ENCODE measurements at places on chromosomes 3 and 15. TPM values are rescaled to one million over a fixed set of nuclear protein-coding genes. Genes with fewer than 3 reads are reported as not detected.

CPEB1 gene
- total RNA-seq: 4.0 TPM

PDE8A gene
- total RNA-seq: 6.9 TPM

CX3CR1 gene
- not detected for total RNA-seq

SENP8 gene
- total RNA-seq: 3.6 TPM

COL6A5 gene
- not detected for total RNA-seq

ABHD17C gene
- total RNA-seq: 29.8 TPM

GHSR gene
- total RNA-seq: not detected

SHF gene
- 23.9 TPM for total RNA-seq

ADPRH gene
- 4.1 TPM for total RNA-seq

CDHR4 gene
- 0.50 TPM for total RNA-seq

SOX2 gene
- 247 TPM for total RNA-seq

ST3GAL6 gene
- 6.1 TPM for total RNA-seq

ACP3 gene
- 1.2 TPM for total RNA-seq

PIF1 gene
- total RNA-seq: 136 TPM

NMD3 gene
- 64.2 TPM for total RNA-seq

ATP8B4 gene
- total RNA-seq: 0.24 TPM

GPR176 gene
- 198 TPM for total RNA-seq

CLDN11 gene
- total RNA-seq: 10.5 TPM

Data from H1 (cell line).